Gastrocnemius medialis (tissue), 4 donors: ENCODE measurements at places on chromosomes 4 and X. TPM values are rescaled to one million over a fixed set of nuclear protein-coding genes. Genes with fewer than 3 reads are reported as not detected.

Gene EXOC1L
- total RNA-seq, result not detected

Gene AR
- 9.9 TPM for total RNA-seq

Gene CT45A3
- total RNA-seq, result not detected

Gene TSR2
- 10.1 TPM for total RNA-seq

Gene RASL11B
- not detected for total RNA-seq

Gene SRPK3
- 39.9 TPM for total RNA-seq

Gene NOA1
- 22.4 TPM for total RNA-seq

Gene GC
- total RNA-seq, result 9.8 TPM

Gene RAB41
- not detected for total RNA-seq

Gene MAGEE1
- 0.65 TPM for total RNA-seq

Gene SLC16A2
- total RNA-seq, result 2.2 TPM

Gene DCHS2
- total RNA-seq, result 0.02 TPM
